HFFc6 (cell line): ENCODE measurements at places on chromosomes 13 and 19. TPM values are rescaled to one million over a fixed set of nuclear protein-coding genes. Genes with fewer than 3 reads are reported as not detected.

Gene UNC13A
- 0.28 and 0.47 TPM in 2 replicates for total RNA-seq

Gene CLEC4M
- not detected in 3 replicates for total RNA-seq

Gene SOX1
- total RNA-seq = not detected in 2 replicates

Gene SLC25A41
- total RNA-seq = not detected in 3 replicates

Gene URAD
- not detected in 2 replicates for total RNA-seq

Gene PLPP2
- 3.5 to 15.5 TPM (median 14.9 TPM) in 3 replicates for total RNA-seq
